NCI-H1092 (cell line): ENCODE measurements at places on chromosomes 16 and 17.

DNA sequence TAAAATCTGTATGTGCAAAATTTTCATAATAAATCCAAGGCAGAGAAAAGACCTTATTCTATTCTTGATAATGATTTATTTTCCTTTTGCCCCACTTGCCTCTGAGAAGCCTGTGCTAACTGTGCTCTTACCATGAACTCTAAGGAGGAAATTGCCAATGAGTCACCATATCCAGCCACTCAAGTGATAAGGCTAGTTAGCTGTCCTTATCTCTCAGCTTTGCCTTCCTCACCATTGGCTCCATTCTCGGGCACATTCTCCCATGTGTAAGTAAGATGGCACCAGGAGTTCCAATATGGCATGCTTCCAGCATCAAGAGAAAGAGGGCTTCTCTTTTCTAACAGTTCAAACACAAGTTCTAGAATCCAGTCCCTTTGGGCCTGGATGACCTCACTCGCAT lies 142.4 kb downstream of the TOX3 start:
- DNase-seq = no peak

DNA sequence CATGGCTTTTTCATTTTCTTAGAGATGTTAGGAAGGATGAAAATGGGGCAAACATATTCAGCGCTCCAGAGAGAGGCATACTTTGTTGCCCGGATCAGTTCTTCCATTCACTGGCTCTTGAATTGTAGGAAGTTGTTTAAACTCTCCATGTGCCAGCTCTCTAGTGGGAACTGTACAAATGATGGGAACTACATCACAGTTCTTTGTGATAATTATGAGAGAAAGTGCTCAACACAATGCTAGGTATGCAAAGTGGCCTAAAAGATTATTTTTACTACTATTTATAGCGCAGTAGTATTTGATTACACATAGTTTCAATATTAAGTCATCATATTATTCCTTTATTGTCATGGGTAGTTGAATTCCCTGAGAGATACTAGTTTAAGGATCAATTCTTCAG lies 268.5 kb downstream of the RBFOX1 start:
- no peak for DNase-seq

GRCh38 chr16:8851761-8852403 lies 16.9 kb downstream of the CARHSP1 start:
- DNase-seq = no peak

- DNase-seq = no peak
Observed at GRCh38 chr17:56751145-56751738, 82.5 kb downstream of the C17orf67 start.

- DNase-seq = no peak
Observed at GRCh38 chr17:55456307-55457240, 34.9 kb upstream of the MMD start.

- DNase-seq = peak; percentile 85
Observed at GRCh38 chr16:3152277-3152990, 17.6 kb downstream of the ZNF213 start.

- DNase-seq = no peak
Observed at GRCh38 chr16:875182-876040, 74.9 kb upstream of the GNG13 start.

- no peak for DNase-seq
Observed at GRCh38 chr16:83418565-83418964, 389.2 kb upstream of the HSBP1 start.

DNA sequence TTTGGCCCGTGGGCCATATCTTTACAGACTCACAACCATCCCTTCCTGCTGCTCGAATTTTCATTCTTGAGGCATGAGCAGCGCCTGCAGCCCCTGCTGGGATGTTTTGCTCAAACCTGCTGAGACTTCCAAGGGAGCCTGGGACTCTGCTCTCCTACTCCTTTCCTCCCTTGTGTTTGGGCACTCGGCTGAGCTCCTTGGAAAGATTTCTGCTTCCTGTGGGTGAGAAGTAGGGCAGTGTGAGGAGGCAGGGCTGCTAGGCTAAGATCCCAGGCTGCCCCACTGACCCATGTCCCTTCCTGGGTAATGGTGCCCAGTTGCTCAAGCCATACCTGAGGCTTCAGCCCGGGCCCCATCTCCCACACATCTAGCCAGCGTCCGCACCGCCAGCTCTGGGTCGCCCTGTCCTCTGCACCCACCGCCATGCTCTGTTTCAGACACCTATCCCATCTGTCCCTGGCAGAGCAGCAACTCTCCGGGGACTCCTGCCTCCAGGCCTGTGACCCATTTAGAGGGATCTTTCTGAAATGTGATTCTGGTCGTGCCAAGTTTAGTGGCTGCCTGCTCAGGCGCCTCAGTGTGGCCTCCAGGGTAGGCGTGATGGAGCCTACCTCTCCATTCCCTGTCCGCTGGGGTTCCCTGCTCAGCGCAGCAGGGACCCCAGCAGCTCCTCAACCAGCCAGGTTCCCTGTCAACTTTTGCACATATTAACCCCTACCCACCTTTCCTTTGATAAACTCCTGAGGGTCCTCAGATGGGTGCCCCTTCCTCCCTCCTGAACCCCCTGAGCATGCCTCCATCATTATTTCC lies 190.1 kb downstream of the CCDC182 start:
- DNase-seq = no peak

- peak; percentile 61 for DNase-seq
Observed at GRCh38 chr16:50259334-50260205, 6.8 kb upstream of the ADCY7 start.

DNA sequence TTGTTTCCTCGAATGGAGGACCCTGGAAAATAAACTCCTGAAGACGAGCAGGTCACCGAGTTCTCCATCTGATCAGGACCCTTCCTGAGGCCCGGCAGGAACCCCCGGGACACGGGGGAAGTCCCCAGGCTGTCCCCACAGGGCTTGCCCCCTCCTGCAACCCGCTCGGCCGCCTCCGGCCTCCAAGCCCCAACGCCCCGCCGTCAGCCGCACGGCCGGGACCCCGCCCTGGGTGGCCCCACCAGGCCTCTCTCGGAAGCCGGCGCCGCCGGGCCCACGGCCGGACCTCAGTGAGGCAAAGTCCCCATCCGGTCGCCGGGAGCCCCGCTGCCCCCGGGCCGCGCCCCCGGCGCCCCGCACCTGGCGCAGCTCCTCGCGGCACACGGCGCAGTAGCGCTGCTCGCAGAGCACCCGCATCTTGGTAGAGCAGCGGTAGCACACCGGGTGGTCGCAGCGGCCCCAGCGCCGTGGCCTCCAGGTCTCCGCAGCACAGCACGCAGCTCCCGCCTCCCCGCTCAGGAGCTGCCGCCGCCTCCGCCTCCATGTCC lies 383 bp downstream of the ZNF598 start:
- no peak for DNase-seq

- no peak for DNase-seq
Observed at GRCh38 chr16:28540346-28540745, 1.6 kb upstream of the NUPR1 start.

- no peak for DNase-seq
Observed at GRCh38 chr17:7959503-7960253, 27.7 kb downstream of the CNTROB start.

GRCh38 chr16:89478576-89479221 lies 11.7 kb downstream of the ANKRD11 start:
- DNase-seq = no peak

DNA sequence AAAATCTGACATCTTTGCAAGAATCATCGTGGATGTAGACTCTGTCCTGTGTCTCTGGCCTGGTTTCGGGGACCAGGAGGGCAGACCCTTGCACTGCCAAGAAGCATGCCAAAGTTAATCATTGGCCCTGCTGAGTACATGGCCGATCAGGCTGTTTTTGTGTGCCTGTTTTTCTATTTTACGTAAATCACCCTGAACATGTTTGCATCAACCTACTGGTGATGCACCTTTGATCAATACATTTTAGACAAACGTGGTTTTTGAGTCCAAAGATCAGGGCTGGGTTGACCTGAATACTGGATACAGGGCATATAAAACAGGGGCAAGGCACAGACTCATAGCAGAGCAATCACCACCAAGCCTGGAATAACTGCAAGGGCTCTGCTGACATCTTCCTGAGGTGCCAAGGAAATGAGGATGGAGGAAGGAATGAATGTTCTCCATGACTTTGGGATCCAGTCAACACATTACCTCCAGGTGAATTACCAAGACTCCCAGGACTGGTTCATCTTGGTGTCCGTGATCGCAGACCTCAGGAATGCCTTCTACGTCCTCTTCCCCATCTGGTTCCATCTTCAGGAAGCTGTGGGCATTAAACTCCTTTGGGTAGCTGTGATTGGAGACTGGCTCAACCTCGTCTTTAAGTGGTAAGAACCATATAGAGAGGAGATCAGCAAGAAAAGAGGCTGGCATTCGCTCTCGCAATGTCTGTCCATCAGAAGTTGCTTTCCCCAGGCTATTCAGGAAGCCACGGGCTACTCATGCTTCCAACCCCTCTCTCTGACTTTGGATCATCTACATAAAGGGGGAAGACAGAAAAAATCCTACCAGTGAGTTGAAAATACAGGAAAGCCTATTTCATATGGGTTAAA lies at the start of gene G6PC1:
TSS of gene G6PC1 (plus strand) at position 340 of the 872 bp plus-strand sequence. CDS start at position 418, 78 bp downstream.
- no peak for DNase-seq

DNA sequence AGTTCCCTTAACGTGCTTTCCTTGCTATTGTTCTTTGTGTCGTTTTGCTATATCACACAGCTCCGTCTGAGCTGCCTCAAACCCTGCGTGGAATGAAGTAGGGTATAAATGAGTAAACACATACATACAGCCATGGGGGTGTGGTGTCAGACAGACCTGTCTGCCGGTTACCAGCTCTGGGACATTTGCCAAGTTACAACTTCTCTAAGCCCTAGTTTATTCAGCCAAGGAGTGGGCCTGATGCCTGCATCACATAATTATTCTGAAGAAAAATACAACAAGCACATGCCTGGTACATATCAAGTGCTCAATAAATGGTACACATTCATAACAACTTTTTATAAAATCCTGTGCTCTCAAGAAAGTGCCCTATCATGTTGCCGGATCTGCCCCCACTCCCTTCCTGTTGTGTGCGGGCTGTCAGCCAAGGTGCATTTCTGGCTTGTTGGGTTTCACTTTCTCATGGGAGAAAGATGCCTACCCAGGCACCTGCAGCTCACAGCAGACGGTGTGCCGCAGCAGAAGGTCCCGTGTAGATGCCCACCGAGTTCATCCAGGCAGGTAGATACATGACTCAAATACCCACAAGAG lies 30.5 kb downstream of the SMPD3 start:
- DNase-seq = peak; percentile 71

DNA sequence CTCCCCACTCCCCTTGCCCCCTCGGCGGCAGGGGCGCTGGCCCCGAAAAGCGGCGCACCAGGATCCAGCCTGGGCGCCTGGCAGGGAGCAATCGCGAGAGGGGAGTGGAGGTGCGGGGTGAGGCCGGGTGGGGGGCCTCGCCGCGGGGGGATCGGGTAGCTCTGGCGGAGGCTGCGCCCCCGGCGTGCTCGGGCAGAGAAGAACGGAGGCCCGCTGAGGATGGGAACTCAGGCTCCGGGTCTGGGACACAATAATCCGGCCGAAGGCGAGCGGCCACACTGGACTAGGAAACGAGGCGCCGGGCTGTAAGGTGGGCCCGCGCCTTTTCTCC lies 721 bp upstream of the PCGF2 start:
- DNase-seq = no peak

GRCh38 chr16:78593352-78593751 lies 493.9 kb downstream of the WWOX start:
- no peak for DNase-seq

GRCh38 chr17:1908699-1909309 lies 79.0 kb downstream of the RPA1 start:
- peak; percentile 43 for DNase-seq

GRCh38 chr17:35846055-35846809 lies 22.5 kb downstream of the HEATR9 start:
- no peak for DNase-seq

- no peak for DNase-seq
Observed at GRCh38 chr17:79861413-79862216, 22.4 kb upstream of the CBX4 start.

GRCh38 chr17:67759355-67760171 lies 41.8 kb downstream of the NOL11 start:
- no peak for DNase-seq
